ENCODE measurements at places on chromosomes 16 and 17.

GRCh38 chr17:681738-682529, 32.7 kb downstream of the VPS53 start:
- no peak for DNase-seq

DNA sequence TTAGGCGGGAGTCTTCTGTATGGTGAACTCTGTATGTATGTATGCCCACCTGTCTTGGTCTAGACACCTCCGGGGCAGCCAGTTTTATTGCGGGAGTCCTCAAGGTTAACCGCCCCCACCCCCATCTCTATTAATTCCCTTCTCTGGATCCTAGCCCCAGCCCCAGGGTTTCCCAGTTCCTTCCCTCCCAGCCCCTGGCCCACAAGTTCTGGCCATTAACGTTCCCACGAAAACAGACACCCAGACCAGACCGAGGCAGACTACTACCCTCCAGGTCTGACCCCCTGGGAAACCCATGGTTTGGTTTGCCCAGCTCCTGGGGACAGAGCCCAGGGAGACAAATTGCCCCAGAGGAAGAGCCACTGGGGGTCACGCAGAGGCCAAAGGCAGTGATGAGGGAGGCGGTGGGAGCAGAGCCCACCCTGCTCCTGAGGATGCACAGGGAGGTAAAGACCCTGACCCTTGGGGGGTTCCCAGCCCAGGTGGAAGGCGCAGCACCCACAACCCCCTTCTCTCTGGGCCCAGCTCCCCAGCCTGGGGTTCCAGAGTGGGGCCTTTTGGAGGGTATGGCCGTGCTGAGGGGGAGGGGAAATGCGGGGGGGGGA, 8.5 kb downstream of the TBKBP1 start:
- no peak for DNase-seq

DNA sequence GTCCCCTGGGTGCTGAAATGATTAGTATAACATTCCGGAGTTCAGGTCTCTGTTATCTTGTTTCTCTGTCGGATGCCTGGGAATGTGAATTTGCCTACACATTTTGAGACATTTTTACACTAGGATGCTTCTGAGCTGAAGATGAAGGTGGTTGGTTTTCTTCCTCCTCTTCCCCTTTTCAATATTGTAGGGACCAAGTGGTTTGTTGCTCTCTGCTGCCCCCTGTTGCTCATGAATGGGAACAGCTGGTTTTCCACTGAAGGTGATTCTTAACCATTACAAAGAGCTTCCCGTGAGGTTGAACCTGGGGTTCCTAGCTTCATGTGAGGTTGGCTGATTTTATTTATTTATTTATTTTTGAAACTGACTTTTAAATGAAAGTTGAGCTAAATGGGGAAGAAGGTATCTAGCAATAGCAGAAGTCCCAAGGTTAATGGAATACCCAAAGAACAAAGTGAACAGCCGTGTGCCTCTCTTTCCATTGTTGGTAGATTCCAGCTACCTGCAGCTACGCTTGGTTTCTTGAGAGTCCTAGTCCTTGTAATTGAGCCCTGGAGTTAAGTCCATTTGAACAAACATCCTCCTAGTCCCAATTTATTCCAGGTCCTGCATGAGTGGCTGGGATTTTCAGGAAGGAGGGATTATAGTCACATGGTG, 983.9 kb upstream of the EEF2KMT start:
- DNase-seq = no peak

DNA sequence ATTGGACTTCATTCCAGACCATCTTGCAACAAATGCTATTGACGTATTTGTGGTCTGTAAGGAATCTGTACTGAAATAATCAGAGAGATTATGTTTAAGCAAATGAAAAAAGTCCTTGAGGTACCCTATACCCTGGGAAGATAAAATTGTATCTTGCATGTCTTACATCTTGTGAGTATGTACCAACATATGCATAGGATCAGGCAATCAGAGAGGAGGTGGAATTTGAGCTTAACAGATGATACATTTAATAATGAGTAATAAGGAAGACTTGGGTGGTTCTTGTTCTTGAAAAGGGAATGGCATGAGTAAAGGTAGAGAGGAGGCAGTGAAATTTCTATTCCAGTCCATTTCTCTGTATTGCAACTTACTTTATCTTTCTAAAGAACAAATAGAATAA, 10.6 kb downstream of the MOSMO start:
- no peak for DNase-seq

DNA sequence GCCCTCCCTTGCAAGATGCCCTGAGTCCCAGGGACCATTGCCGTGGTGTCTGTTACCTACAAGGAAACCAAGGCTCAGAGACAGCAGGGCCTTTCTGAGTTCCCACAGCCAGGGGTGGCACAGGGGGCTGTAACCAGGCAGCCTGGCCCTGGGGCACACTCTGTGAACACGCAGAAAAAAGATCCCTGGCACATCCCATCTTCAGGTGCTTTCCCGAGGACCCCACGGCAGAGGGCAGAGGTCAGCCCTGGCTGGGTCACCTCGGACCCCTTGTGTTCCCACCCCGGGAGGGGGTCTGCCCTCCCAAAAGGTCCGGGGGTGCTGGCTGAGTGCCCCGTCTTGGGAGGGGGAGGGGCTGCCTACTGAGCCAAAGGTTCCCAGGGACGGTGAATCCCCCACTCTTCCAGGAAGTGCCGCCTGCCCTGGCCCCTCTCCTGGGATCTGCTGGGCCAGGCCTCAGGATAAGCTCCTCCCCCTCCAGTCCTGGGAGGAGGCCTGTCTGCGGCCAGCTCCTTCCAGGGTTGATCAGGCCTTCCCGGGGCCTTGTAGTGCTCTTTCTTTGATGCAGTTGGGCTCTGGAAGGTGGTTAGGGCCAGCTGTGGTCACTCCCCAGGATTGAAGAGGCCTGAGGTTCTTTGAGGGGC, 8.1 kb downstream of the GLIS2 start:
- peak; percentile 78 for DNase-seq

- DNase-seq = no peak
Measured at GRCh38 chr16:12262454-12263180, 286.1 kb downstream of the SNX29 start.
